ENCODE measurements at places on chromosomes 7 and 10.

DNA sequence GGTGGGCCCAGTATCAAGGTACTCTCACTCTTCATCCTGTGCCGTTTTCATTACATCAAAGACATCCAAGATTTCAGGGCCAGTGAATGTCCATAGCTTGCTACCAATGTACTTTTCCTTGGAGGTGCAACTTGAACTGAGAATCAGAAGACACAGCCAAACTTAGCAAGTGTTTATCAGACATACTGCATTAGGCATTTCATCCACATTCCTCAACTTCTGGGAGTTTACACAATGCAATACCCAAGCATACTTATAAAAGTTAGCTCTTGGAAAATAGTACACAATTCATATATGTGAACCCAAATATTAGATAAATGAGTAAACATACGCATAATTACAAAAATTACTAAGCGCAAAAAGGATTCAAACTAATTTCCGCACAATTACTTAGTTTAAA lies 216.3 kb upstream of the RHOBTB1 start:
- no peak for DNase-seq

GRCh38 chr7:137944168-137944567 lies 57.7 kb downstream of the CREB3L2 start:
- DNase-seq = no peak

- no peak for DNase-seq
Observed at GRCh38 chr7:81114633-81115032, 195.8 kb upstream of the SEMA3C start.

- no peak for DNase-seq
Observed at GRCh38 chr7:7924303-7924702, 44.3 kb upstream of the GLCCI1 start.

GRCh38 chr10:37010741-37011140 lies 114.7 kb upstream of the ANKRD30A start:
- no peak for DNase-seq

DNA sequence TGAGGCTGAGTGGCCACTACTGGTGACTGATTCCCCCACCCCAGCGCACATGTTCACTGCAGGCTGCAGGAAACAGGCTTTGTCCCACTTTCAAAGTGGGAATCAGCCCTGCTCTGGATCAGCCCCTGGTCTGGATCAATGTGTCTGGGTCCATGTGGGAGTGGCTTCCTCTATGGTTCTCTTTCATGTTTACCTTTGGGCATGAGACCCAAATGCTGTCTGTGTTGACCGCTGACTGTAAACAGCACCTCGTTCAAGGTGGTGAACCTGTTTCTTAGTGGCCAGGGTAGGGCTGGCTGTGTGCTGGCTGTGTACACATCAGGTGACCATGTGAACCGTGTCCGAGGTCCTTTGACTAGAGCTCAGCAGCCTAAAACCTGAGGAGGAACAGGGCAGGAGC lies 121.8 kb downstream of the CAMK1D start:
- no peak for DNase-seq

GRCh38 chr10:127939786-127940330 lies 33.0 kb downstream of the PTPRE start:
- DNase-seq = no peak

DNA sequence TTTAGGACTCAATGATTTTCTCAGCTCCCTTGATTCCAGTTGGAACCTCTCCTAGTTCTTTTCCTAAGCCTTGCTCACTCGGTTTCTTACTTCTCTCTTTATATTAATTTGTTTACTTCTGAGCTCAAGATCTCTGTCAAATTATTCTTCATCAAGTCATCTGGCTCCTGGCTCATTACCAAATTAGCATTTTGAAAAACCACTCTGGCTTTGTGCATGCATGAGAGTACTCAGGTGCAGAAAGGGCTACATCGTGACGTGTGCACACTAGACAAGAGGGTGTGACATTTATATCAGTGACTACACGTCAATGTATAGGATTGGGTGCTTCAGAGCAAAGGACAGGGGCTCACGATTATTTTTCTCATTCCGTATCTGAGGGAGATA lies 645.7 kb upstream of the DPP6 start:
- DNase-seq = no peak
